Activated CD4-positive, alpha-beta memory T cell treated with anti-CD3 and anti-CD28 coated beads, Interleukin-2, amount 10 ng/mL, durations not matched to agents 7 days and 5 days (primary cell): ENCODE measurements at places on chromosomes 3 and 15. TPM values are rescaled to one million over a fixed set of nuclear protein-coding genes. Genes with fewer than 3 reads are reported as not detected.

Gene ARGFX
- total RNA-seq = not detected

Gene GOLGA8J
- total RNA-seq = not detected

GRCh38 chr3:172516318-172517214 lies 6.7 kb downstream of the TNFSF10 start:
- DNase-seq = peak; percentile 56

- no peak for DNase-seq
Observed at GRCh38 chr3:8777201-8777977, 8.0 kb upstream of the OXTR start.

GRCh38 chr3:180820400-180820799 lies 92.1 kb upstream of the FXR1 start:
- no peak for DNase-seq

Gene CEMIP
- not detected for total RNA-seq

GRCh38 chr15:84715441-84716035 lies 401 bp downstream of the SEC11A start:
- peak; percentile 49 for DNase-seq
